ENCODE measurements at places on chromosomes 11 and 22. TPM values are rescaled to one million over a fixed set of nuclear protein-coding genes. Genes with fewer than 3 reads are reported as not detected.
A peak's percentile ranks its signal among the peaks of the same experiment; 100 is the strongest.

DNA sequence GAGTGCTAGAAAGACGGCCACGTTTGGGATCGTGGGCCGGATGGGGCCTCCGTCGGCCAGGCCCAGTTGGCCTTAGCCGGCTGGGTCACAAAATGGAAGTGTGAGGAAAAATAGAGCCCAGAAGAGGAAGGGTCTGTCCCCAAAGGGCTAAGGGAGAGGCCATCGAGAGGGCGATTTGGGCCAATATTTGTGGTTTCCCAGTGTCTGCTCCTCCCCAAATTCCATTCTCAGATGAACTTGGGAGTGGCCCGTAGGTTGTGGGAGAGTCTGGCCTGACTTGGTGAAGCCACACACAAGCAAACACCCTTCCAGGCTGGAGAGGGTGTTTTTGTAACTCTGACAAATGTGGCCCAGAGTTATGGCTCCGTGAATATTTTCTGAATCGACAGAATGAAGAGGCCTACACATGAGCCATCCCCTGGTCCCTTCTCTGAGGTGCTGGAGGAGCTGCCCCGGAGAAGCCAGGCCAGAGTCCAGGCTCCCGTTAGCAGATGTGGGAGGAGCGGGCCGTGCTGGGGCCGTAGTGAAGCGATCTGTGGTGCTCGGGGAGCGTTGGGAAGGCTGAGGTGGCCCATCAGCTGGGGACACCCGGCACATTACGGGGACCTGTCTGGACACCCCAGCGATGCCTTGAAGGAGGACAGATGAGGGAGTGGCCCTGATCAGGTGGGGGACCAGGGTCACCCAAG is 73.5 kb upstream of the PPARA start:
- no peaks in the 10 kb centered on the region for H3K36me3 ChIP-seq
- H3K27ac ChIP-seq = peak overlapping the region; percentile 76
- DNase-seq = peak; percentile 86
- no peaks in the 10 kb centered on the region for H3K4me1 ChIP-seq

- H3K4me3 ChIP-seq = no peak overlapping the region
- H3K27ac ChIP-seq = no peak overlapping the region
- no peaks in the 10 kb centered on the region for H3K36me3 ChIP-seq
- H3K27me3 ChIP-seq = no peaks in the 10 kb centered on the region
Measured at GRCh38 chr22:49754696-49755630, 72.7 kb downstream of the BRD1 start.

DNA sequence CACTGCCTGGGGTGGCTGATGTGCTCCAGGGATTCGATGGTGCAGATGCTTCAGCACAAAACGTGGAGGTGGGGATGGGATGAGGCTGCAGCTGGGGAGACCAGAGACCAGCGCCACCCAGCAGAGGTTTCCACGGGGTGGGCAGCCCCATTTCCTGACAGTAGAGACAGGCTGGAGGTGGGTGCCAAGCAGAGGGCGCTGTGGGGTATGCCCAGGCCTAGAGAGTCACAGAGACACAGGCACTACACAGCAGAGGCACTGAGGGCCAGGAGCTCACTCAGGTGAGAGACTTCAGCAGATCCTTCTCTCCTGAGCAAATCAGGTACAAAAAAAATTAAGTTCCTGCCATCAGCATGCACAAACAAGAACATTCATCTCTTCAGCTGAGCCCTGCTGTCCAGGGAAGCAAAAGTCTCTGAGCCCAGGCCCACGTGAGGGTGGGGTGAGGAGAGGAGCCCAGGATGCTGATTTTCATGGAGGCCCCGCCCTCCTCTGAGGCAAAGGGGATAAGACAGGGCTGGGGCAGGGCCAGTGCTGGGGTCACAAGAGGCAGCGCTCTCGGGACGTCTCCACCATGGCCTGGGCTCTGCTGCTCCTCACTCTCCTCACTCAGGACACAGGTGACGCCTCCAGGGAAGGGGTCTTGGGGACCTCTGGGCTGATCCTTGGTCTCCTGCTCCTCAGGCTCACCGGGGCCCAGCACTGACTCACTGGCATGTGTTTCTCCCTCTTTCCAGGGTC is 53.1 kb downstream of the GGTLC2 start:
- no peaks in the 10 kb centered on the region for H3K36me3 ChIP-seq
- H3K27me3 ChIP-seq = no peaks in the 10 kb centered on the region
- no peaks in the 10 kb centered on the region for H3K4me1 ChIP-seq
- H3K4me3 ChIP-seq = no peak overlapping the region
- no peak overlapping the region for H3K27ac ChIP-seq

DNA sequence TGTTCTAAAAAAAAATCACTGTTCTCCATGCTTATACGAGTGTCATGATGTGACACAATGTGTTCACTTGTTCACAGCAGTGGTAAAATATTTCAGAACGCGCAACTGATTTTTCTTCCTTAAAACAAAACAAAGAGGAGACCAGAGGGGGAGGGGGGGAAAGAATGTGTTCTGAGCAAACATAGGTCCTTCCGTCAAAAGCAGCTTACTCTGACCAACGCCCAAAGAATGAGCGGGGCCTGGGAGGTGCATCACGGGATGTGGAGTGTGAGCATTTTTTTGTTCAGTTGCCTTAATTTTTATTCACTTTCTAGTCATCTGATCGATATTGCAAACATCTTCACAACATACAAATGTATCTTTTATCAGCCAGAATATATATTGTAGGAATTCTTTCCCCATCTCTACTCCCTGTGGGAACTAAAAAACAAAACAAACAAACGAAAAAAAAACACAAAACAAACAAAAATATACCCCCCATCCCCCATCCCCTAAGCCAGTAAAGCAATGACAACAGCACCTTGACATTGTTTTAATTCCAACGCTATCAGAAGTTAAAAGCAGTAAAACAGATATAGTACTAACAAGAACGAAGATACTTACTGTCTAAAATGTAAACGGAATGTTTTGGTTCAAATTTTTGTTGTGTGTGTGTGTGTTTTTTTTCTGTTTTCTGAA is 43.3 kb downstream of the BDNF start:
- no peaks in the 10 kb centered on the region for H3K27me3 ChIP-seq
- no peak overlapping the region for H3K27ac ChIP-seq
- no peak overlapping the region for H3K4me3 ChIP-seq
- H3K36me3 ChIP-seq = no peaks in the 10 kb centered on the region
- no peak for DNase-seq
- H3K4me1 ChIP-seq = no peaks in the 10 kb centered on the region

DNA sequence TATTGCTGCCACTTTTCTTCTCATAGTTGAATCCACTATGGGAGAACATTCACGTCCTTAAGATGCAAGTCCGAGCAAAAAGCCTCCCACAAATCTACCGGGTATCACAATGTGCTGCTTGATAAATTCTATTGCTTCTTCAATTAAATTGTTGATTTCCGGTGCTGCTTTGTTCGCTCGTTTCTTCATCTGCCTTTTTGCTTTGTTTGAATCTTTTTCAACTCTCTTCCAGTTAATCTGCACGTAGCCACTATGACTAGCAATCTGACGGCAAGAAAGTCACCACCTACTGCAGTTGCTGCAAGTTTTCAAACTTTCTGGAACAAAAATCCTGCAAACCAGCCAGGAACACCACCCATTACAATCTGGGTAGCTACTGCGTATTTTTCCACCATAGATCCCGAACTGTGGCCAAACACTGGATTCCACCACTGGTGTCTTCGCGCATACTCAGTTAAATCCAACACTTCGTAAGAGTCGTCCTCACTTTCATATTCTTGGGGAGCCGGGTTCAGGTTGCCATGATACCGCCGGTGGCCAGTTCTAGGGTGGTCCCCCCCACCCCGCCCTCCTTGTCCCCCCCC is 59.1 kb downstream of the CLMP start:
- H3K27me3 ChIP-seq = no peaks in the 10 kb centered on the region
- H3K36me3 ChIP-seq = no peaks in the 10 kb centered on the region
- H3K4me1 ChIP-seq = no peaks in the 10 kb centered on the region
- peak overlapping the region; percentile 93 for H3K27ac ChIP-seq
- no peak for DNase-seq

- no peaks in the 10 kb centered on the region for H3K4me1 ChIP-seq
- no peaks in the 10 kb centered on the region for H3K36me3 ChIP-seq
- no peaks in the 10 kb centered on the region for H3K27me3 ChIP-seq
- DNase-seq = no peak
- H3K4me3 ChIP-seq = no peak overlapping the region
Measured at GRCh38 chr11:122750049-122750448, 88.3 kb upstream of the CRTAM start.

- no peaks in the 10 kb centered on the region for H3K36me3 ChIP-seq
- no peak overlapping the region for H3K4me3 ChIP-seq
- no peak overlapping the region for H3K27ac ChIP-seq
- no peaks in the 10 kb centered on the region for H3K4me1 ChIP-seq
Measured at GRCh38 chr11:13837286-13837685, 125.2 kb upstream of the SPON1 start.

- no peaks in the 10 kb centered on the region for H3K27me3 ChIP-seq
- no peak for DNase-seq
- H3K36me3 ChIP-seq = no peaks in the 10 kb centered on the region
- H3K4me1 ChIP-seq = no peaks in the 10 kb centered on the region
- no peak overlapping the region for H3K27ac ChIP-seq
Measured at GRCh38 chr11:128374026-128374425, 213.3 kb downstream of the ETS1 start.

DNA sequence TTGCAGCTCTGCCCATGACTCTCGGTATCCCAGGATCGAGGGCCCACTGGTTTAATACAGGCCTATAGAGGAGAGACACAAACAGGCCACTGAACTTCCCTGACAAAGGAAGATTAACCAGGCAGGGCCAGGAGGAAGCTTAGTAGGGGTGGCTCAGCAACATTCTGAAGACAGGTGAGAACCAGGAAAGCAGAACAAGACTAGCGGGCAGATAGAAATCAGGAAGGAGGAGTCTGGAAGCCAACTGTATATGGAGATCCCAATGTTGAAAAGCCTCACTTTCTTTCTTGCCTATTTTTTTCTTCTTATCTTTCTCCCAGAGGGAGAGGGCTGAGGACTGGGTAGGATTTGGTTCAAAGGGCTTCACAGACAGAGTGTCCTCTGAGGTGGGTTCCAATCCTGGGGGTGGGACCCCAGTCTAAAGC is 5.4 kb downstream of the PI4KA start:
- H3K27ac ChIP-seq = no peak overlapping the region
- H3K4me1 ChIP-seq = no peaks in the 10 kb centered on the region
- H3K27me3 ChIP-seq = no peaks in the 10 kb centered on the region
- H3K4me3 ChIP-seq = no peak overlapping the region

GRCh38 chr11:125494561-125494960 is 1.5 kb downstream of the FEZ1 start:
- H3K4me1 ChIP-seq = no peaks in the 10 kb centered on the region
- H3K27me3 ChIP-seq = no peaks in the 10 kb centered on the region

GRCh38 chr11:79110321-79110720 is 330.5 kb downstream of the TENM4 start:
- H3K4me1 ChIP-seq = no peaks in the 10 kb centered on the region
- no peaks in the 10 kb centered on the region for H3K27me3 ChIP-seq
- H3K36me3 ChIP-seq = no peaks in the 10 kb centered on the region
- DNase-seq = no peak
- H3K27ac ChIP-seq = no peak overlapping the region

DNA sequence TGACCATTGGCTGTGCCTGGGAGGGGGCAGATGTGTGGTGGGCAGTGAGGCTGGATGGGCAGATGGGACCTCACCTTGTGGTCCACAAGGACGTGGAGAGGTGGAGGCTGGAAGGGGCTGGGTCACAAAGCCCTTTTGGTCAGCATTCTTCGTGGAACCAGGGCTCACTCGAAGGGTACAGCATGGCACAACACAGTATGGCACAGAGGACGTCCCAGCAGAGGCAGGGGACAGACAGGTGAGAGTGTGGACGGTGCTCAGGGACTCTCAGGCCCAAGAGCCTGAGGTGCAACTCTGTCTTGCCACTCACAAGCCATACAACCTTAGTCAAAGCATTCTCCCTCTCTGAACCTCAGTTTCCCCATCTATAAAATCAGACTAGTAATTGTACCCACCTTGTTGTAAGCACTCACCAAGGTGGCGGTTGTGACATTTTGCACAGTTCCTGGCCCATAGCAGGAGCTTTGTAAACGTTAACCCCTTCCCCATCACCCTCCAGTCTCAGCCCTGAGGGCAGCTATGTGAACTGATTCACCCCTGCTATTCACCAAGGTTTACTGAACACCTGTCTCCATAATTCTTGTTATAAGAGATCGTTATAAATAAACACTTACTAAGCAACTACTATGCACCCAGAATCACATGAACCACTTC is 11.6 kb upstream of the TSKU start:
- no peaks in the 10 kb centered on the region for H3K27me3 ChIP-seq
- DNase-seq = no peak
- no peaks in the 10 kb centered on the region for H3K4me1 ChIP-seq
- H3K4me3 ChIP-seq = no peak overlapping the region
- H3K36me3 ChIP-seq = no peaks in the 10 kb centered on the region
- no peak overlapping the region for H3K27ac ChIP-seq

- H3K4me3 ChIP-seq = no peak overlapping the region
- no peaks in the 10 kb centered on the region for H3K36me3 ChIP-seq
- H3K4me1 ChIP-seq = no peaks in the 10 kb centered on the region
- no peak overlapping the region for H3K27ac ChIP-seq
Measured at GRCh38 chr11:2477254-2477653, 32.4 kb downstream of the KCNQ1 start.

GRCh38 chr11:115848611-115849010 is 344.4 kb upstream of the CADM1 start:
- no peak overlapping the region for H3K27ac ChIP-seq
- no peaks in the 10 kb centered on the region for H3K4me1 ChIP-seq
- H3K27me3 ChIP-seq = peaks cover 4% of the 10 kb centered on the region
- no peak overlapping the region for H3K4me3 ChIP-seq
- DNase-seq = no peak
- no peaks in the 10 kb centered on the region for H3K36me3 ChIP-seq

DNA sequence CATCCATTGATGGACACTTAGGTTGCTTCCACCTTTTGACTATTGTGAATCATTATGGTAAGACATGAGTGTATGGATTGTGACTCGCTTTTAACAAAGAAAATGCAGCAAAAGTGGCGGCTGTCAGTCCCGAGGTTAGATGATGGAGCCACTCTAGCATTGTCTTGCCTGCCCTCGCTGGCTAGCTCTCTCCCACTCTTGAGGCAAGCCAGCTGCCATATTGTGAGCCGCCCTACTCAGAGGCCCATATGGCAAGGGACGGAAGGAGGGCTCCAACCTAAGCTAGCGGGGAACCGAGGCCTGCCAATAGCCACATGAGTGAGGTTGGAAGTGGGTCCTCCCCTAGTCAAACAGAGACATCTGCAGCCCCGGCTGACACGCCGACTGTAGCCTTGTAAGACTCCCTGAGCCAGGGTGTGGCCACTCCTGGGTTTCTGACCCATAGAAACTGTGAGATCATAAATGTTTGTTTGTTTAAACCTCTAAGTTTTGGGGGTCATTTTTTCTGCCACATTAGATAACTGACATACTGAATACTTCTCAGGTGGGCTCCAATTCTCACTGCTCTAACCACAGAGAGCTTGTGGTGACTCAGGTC is 160.2 kb downstream of the LDLRAD3 start:
- H3K27me3 ChIP-seq = peaks cover under 1% of the 10 kb centered on the region
- DNase-seq = no peak
- H3K4me3 ChIP-seq = no peak overlapping the region

SCGB1A1 gene
- not detected for total RNA-seq

ESAM gene
- 182 TPM for total RNA-seq

DEFB131B gene
- not detected for total RNA-seq

USP47 gene
- total RNA-seq = 58.7 TPM

ASRGL1 gene
- total RNA-seq = 10.8 TPM

Data from aorta (tissue), 5 donors.